ENCODE measurements at places on chromosomes 11 and 22.

DNA sequence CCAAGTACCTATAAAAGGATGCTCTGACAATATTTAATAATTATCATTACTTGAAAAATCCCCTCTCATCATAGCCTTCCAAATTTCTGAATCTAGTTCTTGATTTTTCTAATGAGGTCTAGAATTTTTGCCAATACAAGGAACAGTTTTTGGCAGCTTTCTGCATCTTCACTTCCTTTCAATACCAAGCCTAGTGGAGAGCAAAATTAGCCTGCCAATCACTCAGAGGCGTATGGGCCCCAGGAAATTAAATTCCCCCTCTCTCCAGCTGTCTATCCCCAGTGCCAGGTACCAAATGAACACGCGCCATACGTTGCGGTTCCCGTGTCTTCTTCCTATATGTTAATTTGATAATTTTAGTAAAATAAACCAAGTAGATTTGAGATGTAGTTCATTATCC lies 293.9 kb downstream of the NTM start:
- DNase-seq = no peak

DNA sequence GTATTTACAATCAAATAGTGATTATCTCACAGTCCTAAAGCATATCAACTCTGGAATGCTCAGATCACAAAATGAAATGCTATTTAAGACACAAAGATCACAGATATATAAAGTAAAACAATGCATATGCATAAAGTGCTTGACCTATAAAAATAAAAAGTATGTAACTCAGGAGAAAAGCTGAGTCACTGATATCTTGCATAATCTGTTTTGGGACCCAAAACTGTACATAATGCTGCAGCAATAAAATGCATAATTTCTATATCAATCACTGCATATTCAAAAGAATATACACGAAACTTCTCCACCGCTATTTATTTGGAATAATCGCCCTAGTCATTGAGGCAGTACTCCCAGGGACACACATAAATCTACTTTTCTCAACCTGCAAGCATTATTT lies 34.9 kb upstream of the GRIA4 start:
- no peak for DNase-seq

GRCh38 chr11:61647529-61647928 lies 32.7 kb upstream of the DAGLA start:
- DNase-seq = no peak

DNA sequence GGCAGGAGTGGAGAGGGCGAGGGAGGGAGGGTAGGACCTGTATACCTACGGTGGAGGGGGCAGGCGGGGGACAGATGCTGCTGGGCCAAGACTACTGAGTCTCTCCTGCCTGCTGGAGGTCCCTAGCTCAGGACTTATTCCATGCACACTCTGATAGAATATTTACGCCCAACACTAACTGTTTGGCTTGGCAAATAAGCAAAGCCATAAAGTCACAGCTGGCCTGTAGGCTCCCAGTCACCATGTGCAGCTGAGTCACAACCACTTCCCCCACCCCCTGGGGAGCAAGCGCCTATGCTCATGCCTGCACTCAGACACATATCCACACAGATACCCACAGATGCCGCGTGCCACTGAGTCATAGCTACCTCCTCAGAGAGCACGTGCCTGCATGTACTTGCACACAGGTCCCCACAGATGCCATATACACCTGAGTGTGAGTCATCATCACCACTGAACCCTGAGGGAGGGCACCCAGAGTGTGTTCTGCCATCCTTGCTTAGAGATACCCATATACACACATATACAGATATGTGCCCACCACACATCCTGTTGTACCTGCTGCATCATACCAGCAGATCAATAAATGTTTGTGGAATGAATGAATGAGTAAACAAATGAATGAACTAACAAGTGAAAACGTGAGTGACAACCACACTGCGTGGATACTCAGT lies 95.8 kb downstream of the SWAP70 start:
- peak; percentile 74 for DNase-seq

DNA sequence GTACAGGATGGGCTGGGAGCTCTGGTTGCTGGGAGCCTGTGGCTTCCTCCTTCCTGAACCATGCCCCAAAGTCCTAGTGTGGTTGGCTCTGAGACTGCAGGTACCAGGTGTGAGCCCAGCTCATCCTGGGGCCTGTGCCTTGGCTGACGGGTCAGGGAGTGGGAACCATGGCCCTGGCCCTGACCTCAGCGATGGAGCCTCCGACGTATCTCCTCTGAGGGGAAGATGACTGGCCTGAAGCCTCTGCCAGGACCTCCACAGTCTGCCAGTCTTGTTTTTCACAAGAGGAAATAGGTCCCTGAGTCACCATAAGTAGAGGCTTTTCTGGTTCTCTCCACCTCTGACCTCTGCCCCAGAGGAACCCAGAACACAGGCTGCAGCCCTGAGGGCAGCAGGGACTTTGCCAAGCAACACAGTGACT lies 3.4 kb downstream of the RCE1 start:
- no peak for DNase-seq

- peak; percentile 17 for DNase-seq
Measured at GRCh38 chr11:14308114-14308896, 50.7 kb downstream of the RRAS2 start.

DNA sequence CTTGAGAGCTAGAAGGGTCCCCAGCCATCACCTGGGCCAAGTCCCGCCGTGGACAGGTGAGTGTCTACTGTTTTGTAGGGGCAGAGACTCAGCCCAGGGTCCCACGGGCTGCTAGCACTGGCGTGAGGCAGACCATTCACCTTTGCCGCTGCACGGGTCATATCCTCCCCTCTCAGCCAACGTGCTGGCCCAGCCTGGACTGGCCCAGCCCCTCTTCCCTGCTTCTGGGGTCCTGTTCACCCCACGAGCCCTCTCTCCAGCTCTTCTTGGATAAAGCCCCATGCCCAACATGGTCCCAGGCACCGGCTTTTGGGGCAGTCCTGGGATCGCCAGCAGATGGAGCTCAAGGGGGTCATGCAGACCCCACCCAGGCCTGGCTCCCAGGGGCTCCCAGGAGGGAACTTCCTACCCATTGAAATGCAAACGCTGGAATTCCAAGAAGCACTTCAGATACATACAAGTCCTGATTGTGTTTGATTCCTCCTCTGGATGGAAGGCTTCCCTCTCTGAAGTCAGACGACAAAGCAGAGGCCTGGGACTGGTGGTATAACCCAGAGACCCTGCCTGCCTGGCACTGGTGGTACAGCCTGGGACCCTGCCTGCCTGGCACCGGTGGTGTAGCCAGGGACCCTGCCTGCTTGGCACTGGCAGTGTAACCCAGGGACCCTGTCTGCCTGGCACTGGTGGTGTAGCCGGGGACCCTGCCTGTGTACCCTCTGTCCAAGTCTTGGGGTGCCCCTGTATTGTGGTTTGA lies 8.9 kb upstream of the SEPTIN5 start:
- no peak for DNase-seq

- DNase-seq = no peak
Measured at GRCh38 chr22:36822581-36822980, 5.7 kb upstream of the PVALB start.

DNA sequence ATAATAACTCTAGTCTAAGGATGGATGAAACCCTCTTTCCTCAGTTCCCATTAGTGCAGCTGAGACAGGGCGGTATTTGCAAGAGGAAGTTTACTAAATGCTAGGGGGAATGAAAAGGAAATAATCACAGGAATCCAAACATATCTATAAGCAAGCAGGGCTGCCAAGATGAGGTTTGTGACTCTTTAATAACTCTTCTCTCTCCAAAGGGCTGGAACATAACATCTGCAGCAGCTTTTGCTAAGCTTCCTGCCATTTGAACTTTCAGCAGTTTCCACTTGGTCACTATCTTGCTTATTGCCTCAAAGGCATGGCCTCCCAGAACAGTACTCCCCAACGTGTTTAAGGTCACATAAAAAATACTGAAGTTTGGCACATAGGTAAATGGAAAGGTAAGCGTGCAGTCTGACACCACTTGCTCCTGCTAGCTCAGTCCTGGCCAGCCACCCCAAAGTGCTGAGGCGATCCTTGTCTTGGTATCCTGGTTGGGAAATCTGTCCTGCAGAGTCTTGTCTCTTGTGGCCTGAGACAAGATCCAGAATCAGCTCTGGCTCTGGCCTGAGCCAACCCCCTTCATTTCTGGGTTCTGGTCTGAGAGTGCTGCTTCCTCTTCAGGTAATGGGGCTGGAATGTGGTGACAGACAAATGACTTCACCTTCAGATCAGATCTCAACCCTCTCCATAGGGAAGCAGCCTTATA lies 81.8 kb downstream of the KCNC1 start:
- no peak for DNase-seq

- no peak for DNase-seq
Measured at GRCh38 chr11:63001456-63001855, 14.2 kb downstream of the SLC22A8 start.

- DNase-seq = no peak
Measured at GRCh38 chr11:6201481-6201880, 2.5 kb downstream of the OR52W1 start.

DNA sequence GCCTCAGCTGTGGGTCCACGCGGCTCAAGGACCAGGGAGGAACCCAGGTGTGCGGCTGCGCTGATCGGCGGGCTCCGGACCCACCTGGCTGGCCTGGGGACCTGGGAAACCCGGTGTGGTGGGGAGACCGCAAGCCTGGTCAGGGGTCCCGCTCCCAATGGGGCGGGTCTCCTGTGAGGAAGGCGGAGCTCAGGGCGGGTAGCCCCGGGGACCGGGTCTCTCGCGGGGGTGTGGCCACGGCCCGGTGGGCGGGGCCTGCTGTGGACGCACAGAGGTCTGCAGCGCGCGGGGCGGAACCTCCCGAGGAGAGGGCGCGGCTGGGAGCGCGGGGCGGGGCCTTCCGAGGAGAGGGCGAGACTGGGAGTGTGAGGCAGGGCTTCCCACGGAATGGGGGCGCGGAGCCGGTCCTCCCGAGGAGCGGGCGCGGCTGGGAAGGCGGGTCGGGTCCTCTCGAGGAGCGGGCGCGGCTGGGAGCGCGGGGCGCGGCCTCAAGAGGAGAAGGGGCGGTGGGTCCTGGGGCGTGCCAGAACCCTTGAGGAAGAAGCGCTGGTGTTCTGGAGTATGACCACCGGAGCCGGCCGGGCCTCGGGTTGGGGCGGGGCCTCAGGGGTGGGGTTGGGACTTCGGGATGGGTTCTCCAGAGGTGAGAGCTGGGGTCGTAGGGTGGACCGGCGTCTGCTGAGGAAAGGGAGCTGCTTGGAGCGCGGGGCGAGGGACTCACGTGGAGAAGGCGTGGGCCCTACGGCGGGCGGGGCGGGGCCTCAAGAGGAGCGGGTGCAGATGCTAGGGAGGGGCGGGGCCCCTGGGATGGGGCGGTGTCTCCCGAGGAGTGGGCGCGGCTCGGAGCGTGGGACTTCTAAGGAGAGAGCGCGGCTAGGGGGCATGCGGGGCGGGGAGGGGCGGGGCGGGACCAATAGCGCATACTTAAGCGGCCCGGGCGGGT lies 20.8 kb downstream of the DGCR6L start:
- DNase-seq = peak; percentile 48

GRCh38 chr11:59151761-59152160 lies 9.1 kb downstream of the FAM111A start:
- DNase-seq = no peak

GRCh38 chr22:27205492-27206373 lies 548.3 kb downstream of the MIAT start:
- DNase-seq = no peak

DNA sequence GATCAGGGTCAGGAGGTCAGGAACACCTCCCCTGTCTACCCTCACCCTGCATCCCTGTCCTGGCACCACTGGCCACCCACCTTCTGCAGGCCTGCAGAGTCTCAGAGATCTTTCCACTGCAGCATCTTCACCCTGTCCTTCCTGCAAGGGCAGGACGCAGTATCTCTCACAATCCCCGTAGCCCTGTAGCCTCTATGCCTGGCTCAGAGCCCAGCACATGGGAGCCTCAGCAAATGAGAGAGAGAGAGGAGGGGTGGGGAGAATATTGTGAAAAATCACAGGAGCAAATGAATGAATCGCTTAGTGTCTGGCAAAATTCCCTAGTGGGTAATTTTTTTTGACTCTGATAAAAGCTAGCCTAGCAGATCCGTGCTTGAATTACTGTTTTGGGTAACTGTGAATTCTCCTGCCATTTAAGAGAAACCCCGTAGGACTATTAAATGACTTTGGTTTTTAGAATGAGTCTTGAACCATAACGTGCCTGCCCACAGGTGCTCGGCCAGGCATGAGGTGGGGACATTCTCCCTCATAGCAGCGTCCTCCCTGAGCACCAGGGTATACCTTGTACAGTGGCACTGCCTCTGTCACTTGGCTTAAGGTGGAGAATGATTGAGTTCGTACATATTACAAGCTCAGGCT lies 91.5 kb downstream of the MORC2 start:
- DNase-seq = no peak

GRCh38 chr22:48606684-48607307 lies 1220.9 kb downstream of the BRD1 start:
- DNase-seq = no peak

DNA sequence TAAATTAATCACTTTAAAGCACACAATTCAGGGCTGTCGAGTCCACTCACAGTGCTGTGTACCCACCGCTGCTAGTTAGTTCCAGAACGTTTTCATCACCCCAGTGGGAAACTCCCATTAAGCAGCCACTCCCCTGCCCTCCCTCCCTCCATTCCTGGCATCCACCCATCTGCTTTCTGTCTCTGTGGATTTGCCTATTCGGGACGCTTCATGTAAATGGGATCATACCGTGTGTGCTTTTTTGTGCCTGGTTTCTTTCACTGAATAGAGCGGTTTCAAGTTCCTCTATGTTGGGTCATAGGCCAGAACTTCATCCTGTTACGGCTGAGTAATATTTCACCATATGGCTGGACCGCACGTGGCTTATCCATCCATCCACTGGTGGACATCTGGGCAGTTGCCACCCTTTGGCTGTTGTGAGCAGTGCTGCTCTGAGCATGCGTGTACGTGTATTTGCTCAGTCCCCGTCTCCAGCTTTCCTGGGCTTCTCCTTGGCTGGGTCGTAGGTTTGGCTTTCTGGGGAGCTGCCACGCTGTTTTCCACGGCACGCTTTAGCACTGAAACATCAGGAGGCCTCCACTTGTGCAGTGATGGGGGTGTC lies 30.1 kb downstream of the ARHGAP8 start:
- DNase-seq = peak; percentile 69

DNA sequence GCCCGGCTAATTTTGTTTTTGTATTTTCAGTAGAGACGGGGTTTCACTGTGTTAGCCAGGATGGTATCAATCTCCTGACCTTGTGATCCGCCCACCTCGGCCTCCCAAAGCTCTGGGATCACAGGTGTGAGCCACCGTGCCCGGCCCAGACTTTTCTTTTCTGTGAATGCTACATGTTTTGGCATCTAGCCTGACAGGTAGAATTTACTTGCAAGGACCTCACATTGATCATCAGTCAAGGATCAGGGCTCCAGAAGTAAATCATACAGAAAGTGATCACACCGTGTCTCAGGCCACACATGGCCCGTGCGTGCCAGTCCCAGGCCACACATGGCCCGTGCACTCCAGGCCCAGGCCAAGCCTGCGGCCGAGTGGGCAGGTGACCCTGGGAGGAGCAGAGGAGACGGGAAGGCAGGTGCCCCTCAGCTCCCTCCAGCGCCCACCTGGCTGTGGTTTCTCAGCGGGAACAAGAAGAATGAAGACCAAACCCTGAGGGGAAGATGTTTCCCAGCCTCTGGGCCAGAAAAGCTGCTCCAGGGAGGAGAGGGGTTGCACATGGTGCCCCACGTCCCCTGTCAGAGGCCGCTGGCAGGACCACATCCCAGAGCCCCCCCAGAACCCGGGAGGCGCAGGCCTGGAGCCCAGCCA lies 76.2 kb downstream of the BRD1 start:
- no peak for DNase-seq

All from NCI-H526 treated with DMSO at 0.1 percent for 48 hours (cell line).